ENCODE measurements at places on chromosomes 11 and 22.
A peak's percentile ranks its signal among the peaks of the same experiment; 100 is the strongest.

- DNase-seq = no peak
Observed at GRCh38 chr11:5363679-5364078, 12.4 kb downstream of the OR51B6 start.

DNA sequence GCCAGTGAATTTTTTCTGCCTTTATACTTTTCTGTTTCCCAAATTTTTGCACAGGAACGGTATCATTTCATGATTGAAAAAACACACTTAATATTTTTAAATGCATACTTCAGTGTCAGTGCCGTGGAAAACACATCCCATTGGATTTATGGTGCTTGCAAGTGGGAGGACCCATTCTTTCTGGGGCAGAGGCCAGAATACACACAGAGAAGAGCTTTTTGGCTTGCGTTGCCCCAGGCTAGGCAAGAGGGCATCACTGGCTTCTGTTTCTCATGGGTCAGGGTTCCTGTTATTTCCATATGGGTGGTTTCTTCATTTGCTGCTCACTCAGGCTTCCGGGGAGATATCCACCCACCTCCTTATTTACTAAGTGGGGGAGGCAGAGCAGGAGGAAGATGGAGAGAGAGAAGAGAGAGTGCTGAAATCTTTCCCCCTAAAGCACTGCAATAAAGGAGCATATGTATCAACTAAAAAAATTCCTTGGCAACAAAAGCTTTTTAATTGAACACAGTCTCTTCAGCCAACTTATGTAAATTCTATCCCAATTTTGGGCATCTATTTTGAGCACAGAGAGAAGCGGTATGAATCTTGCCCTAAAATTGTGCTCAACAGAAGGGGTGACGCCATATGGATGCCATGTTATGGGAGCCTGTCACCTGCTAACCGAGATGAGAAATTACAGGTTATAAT, 66.0 kb upstream of the KIRREL3 start:
- no peak for DNase-seq

GRCh38 chr11:11148104-11148509, 204.9 kb downstream of the CSNK2A3 start:
- DNase-seq = peak; percentile 6

DNA sequence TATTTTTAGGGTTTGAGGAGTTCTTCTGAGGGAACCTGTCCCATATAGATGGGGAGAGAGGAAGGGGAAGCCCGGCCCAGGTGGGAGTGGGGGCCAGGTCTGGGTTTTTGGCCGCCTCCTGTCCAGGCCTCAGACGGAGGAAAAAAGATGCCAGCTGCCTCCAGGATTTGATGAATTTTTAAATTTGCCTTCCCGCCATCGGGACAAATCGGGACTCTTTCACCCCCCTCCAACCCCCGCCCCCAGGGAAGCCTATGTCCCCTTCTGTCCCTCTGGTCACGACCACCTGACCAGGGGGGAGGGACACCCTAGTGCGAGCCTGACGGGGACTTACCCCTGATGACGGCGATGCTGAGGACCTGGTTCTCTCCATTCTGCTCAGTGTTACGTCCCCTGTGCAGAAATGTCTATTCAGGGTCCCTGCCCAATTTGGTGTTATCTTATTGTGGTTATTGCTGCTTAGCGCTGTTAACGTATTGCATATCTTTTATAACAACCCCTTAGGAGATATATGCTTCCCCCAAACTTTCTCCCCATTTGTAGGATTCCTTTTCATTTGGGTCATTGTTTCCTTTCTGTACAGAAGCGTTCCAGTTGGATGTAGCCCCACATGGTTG, 115.9 kb upstream of the GRK3 start:
- DNase-seq = no peak

GRCh38 chr11:8375460-8375859, 111.8 kb upstream of the LMO1 start:
- DNase-seq = no peak

DNA sequence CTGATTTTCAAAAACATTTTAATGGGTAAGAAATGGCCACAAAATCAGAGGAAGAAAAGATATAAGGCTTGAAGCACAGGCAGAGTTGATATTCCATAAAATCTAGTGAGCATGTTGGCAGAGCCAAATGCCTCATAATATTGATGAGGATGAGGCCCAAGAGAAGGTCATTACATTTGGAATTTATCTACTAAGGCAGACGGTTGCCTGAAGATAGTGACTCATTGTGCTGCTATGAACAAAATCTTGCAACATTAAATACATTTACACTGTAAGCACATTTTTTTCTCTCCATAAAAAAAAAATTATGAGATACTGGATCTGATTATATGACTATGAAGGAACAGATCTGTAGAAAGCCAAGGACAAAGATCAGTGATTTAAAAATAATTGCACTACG, 881.4 kb upstream of the CHORDC1 start:
- DNase-seq = no peak

- no peak for DNase-seq
Observed at GRCh38 chr22:17637490-17638181, 921 bp upstream of the BCL2L13 start.

- no peak for DNase-seq
Observed at GRCh38 chr11:66324664-66325063, 7.8 kb upstream of the CD248 start.

DNA sequence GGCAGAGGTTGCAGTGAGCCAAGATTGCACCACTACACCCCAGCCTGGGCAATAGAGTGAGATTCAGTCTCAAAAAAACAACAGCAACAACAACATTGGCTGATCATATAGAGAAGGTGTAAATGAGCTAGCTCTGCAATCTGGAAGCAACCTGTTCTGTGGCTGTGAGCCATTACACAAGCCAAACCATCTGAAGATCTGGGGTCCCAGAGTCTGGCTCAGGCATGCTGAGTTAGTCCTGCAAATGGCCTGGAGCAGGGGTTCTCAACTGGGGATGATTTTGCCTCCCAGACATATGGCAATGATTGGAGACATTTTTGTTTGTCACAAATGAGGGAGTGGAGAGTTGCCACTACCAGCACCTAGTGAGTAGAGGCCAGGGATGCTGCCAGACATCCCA, 42.3 kb upstream of the RAB1B start:
- no peak for DNase-seq

DNA sequence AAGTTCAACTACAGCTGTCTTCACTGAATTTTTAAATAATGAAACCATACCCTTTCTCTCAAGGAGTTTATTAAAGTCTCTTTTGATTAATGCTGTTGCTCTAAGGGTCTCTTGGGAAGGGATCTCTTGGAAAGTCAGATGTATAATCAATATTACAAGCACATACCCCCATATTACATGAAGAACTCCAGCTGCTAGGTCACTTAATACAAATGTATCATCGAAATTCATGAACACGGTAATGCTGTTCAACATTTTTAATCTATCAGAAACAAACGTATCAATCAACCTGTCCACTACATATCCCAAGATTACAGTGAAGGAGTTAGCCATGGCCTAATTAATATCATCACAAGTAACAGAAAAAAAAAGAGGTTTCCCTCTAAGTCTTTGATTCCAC, 383.2 kb upstream of the ARHGAP42 start:
- no peak for DNase-seq

- DNase-seq = no peak
Observed at GRCh38 chr22:37842015-37842793, 1.9 kb downstream of the ANKRD54 start.

All from head of caudate nucleus (tissue), 42 donors.